ENCODE measurements at places on chromosomes 3 and 15.

- no peak for DNase-seq
Measured at GRCh38 chr15:29139540-29140459, 129.8 kb downstream of the NSMCE3 start.

GRCh38 chr3:152219216-152219615, 49.5 kb upstream of the MBNL1 start:
- no peak for DNase-seq

DNA sequence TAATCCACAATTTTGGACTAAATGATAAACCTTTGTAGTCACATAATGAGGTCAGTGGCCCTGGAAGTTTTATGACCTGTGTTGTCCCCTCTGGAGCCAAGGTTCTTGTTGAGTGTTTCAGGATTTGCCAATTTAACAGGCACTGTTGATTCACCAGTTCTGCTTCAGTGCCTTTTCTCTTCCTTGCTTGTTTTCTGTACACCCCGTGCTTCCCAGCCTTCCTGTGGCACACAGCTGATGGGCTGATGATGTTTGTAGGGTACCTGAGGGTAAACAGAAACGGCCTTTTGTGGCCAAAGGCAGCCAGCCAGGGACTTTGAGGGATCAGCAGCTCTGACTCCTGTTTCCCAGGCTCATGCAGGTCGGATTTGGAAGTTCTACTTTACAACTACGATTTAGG, 13.3 kb downstream of the GYG1 start:
- peak; percentile 61 for DNase-seq

- DNase-seq: no peak
Measured at GRCh38 chr3:133894353-133895207, 1.1 kb downstream of the RAB6B start.

DNA sequence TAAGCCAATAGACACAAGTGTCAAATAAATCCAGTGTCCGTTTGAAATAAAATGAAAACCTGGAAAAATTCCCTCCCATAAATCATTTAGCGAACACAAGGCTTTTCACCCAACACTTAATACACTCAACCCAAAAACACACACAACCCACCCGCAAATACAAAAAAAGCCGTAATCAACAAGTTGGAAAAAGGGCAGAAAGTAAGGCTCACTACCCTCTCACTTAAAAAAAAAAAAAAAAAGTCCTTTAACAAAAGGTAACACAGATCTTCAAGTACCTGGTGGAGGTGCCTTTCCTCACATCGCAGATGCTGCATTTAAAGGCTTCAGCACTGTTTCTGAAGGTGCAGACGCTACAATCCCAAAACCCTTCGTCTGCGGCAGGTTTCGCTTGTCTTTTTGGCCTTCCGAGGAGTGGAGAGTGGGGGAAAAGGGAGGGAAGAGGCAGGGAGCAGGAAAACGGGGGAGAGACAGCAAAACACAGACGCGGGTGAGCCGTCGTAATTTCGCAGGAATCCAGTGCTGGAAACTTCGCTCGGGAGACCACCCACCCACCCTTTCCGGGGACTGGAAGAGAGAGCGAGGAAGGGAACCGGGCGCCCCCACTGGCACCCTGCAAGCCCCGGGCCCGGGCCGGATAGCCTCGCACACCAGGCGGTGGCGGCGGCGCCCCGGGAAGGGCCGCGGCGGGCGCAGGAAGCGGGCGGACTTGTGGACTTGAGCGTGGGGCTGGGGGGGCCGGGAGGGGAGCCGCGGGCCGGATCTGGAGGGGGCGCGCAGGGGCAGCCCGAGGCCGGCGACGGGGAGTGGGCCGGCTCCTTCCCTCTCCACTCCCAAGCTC, 401.8 kb downstream of the SHQ1 start:
- peak; percentile 48 for DNase-seq

DNA sequence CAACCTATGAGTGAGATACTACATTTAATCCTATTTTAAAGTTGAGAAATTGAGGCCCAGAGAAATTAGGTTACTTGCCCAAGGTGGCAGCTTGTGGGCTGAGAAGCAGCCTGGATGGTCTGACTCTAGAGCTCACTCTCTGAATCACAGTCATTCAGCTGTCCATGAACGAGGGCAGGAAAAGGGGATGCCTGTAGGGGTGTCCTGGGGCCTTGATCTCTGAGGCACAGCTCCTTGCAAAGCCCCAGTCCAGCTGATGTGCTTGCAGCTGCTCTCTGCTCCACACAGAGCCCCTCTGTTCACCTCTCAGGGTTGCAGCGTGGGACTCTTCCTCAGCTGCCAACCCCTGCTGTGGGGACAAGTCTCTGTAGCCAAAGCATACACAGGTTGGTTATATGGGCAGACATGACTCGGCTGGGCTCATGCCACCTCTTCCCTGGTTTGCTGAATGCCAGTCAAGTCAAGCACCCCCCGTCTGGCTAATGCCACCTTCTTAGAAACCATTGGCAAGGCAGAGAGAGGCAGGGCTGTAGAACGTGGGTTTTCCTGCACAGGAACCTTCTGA, 56.8 kb downstream of the GASK1A start:
- DNase-seq: peak; percentile 2
